Skin of body (tissue), 3 donors: ENCODE measurements at places on chromosomes 4 and X.

- DNase-seq: no peak
Observed at GRCh38 chr4:85569730-85570299, 94.9 kb downstream of the ARHGAP24 start.

DNA sequence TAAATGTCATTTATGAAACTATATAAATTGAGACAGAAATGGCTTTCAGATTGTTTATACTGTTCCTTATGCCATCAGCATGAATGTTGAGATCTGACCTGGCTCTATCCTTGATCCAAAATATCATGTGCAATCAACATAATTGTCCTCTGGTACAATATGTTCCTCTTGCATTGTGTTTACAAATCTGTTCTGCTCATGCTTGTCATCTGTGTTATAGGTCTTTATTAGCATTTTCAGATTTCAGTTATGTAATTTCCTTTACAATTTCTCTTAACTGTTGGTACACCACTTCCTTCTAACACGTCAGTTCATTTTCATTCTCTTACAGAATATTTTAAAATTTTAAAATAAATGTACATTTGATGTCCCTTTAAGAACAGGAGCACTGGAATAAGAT, 1.6 kb downstream of the HPGD start:
- DNase-seq: no peak

- peak; percentile 79 for DNase-seq
Observed at GRCh38 chrX:119231936-119232445, 4.1 kb upstream of the PGRMC1 start.

DNA sequence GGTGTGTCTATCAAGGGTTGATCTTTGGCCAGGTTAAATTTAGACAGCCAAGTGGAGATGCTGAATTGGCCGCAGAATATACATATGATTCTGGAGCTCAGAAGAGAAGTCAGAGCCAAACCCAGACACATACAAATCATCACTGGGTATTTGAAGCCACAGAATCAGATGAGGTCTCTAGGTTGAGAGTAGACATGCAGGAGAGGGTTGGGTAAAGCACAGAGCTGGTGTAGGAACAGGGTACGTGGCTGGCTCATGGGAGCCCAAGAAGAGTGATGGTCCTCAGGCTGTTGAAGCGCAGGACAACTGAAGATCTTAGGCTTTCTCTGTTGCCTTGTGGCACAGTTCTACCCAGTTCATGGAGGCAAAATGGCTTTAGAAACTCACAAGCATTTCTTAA, 37.7 kb downstream of the ADAMTS3 start:
- no peak for DNase-seq

DNA sequence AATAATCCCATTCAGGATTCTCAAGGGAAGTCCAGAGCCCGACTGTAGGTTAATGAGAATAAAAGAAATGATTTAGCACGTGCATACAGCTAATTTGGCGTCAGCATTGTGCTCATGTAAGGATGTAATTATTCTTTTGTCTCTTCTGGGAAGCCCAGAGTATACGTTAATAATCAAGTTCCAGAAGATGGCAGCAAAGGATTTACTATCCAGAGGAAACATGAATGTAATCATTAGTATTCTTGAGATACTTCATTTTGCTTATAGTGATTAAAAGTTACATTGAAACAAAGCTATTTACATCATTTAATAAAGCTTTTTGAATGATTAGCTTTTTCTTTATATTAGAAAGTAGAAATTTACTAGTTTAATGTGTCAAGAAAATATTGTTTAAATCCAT, 27.1 kb upstream of the MAP9 start:
- DNase-seq: peak; percentile 70

DNA sequence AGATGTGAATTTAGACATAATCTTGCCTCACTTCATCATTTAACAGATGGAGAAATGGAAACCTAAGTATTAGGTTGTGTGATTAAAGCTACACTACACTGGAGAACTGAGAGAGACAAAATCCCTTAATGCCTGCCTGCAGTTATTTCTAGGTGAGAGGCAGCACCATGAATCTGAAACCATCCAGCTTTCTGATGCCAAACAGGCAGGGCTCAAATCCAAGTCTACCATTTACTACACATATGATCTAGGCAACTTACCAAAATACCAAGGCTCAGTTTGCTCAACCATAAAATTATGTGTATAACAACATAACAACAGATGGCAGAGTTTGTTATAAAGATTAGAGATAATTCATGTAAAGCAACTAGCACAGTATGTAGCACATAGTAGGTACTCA, 38.7 kb downstream of the GABRA4 start:
- DNase-seq: no peak

DNA sequence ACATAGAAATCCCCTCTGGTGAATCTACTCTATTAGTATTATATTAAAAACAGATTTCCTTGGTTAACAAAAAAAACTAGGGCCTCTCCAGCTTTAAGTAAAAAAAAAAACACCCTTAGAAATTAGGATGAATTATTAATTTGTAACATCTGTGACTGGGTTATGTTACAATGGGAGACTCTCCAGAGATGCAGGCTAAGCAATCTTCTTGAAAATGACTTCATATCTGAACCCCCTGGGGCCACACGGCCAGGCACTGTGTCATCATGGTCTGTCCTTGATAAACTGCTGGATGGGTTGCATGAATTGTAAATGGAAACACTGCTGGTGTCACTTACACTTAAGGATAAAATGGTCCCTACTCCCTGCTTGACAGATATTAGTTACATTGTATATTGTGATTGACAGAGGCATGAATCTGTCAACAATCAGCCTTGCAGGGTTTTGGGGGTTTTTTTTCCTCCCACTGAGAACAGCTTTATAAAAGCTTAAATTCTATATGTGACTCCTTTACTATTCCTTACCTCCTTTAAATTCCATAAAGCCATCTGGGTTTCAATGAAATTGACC, 49.1 kb downstream of the PRKG2 start:
- DNase-seq: peak; percentile 91

- DNase-seq: peak; percentile 83
Observed at GRCh38 chr4:188714501-188714900, 575.3 kb downstream of the TRIML1 start.

- no peak for DNase-seq
Observed at GRCh38 chrX:23035493-23035892, 35.7 kb downstream of the DDX53 start.

- peak; percentile 87 for DNase-seq
Observed at GRCh38 chrX:118239913-118240698, 105.8 kb upstream of the WDR44 start.

DNA sequence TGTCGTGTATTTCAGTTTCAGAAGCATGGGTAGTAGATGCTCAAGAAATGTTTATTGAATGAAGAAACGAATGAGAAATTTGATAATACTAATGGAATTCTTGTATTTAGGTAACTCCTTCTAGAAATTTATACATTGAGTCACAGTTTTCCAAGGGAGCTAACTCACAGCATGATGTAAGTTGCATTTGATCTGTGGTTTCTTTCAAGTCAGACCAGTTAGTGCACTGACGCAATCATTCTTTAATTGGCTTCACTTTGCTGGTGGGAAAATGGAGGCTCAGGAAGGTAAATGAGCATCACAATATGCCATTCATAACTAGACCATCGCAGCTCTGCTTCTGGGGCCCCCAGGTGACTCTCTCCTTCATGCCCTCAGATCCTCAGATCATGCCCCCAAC, 17.3 kb upstream of the CWH43 start:
- no peak for DNase-seq

DNA sequence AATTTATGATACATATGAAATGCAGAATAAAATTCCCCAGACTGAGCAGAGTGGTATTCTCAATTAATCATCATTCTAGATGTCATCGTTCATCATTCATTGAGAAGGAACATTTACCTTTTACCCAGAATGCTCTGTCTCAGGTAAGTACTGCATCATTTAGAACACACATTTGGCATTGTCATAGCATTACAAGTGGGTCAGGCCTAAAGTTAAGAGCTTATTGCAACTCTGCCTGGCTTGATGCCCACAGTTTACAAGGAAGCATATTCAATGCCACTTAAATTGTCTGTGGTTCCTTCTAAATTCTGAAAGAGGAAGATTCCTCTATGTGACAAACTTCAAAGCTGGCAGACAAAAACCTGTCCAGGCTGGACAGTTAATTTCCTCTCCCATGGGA, 87.3 kb downstream of the CAMK2D start:
- no peak for DNase-seq

DNA sequence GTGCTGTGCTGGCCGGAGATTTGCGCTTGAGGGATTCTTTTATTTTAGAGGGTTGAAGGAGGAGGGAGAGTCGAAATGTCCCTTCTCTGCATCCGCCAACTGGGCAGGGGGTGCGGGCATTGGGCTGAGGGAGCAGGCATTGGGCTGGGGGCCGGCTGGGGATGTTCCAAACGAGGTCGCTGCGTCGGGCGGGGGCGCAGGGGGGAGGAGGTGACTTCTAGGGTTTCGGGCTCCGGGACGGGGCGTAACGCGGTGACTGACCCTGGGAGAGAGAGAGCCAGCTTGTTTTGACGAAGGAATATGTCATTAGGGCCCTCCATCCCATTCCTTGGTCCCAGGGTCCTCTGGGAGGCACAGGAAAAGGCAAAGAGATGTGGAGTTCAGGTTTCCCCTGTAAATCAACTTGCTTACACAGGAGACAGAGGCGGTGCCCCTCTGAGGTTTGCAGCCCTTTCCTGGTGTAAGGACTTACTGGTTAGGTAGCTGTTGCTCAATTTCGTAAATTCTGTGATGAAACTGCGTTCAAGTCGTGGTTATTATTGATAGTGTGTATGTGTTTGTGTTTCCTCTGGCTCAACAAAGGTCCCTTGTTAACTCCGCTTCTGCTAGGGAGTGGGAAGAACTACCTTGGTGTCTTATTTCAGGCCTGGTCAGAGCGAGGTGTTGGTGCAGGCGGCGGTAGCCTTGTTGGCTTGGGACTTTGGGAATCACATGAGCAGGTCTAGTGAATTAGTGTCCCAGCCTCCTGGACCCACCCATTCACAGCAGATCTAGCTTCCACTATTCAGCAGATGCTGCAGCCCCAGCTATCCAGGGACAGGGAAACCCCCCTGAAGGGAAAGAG, 716 bp downstream of the FHIP1A start:
- DNase-seq: no peak

DNA sequence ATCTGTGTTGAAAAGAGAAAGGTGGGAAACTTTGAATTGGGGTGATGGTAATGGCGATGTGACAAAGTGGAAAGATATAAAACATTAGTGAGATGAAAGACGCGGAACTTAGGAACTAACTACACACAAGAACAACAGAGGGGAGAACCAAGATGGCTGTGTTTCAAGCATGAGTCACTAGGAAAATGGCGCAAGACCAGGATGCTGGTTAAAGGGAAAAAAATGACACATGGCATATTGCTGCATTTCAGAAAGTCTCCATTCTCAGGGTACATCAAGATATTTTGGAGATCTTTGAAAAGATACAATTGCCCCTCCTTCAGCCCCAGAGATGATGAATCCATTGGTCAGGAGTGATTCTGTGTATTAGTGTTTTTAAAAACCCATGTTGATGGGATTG, 164.4 kb downstream of the FBXO8 start:
- DNase-seq: no peak

DNA sequence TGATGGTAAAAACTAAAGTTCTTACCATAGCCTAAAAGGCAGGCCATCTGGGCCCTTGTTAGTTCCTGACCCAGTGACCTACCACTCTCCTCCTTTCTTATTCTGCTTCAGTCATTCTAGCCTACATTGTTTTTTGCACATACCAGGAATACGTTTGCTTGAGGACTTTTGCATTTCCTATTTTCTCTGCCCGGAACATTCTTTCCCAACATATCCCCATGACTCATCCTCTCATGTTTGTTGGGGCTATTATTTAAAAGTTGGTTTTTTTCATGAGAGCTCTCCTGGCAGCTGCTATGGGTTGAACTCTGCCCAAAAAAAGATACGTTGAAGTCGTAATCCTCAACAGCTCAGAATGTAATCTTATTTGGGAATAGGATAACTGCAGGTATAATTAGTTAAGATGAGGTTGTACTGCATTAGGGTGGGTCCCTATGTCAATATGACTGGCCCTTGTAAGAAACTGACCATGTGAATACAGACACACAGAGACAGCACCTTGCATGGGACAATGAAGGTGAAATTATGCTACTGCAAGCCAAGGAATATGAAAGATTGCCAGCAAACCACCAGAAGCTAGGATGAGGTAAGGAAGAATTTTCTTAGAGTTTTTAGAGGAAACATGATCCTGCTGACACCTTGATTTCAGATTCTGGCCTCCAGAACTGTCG, 138.3 kb upstream of the PDHA2 start:
- no peak for DNase-seq
